ENCODE measurements at places on chromosomes 3 and 15.

GRCh38 chr15:101351736-101352135, 56.7 kb upstream of the SNRPA1 start:
- DNase-seq, result no peak

- no peak for DNase-seq
Observed at GRCh38 chr3:14343338-14344112, 58.9 kb upstream of the SLC6A6 start.

GRCh38 chr3:191750618-191751017, 289.7 kb downstream of the PYDC2 start:
- DNase-seq, result no peak

- no peak for DNase-seq
Observed at GRCh38 chr3:186333256-186333655, 28.8 kb downstream of the DGKG start.

- no peak for DNase-seq
Observed at GRCh38 chr3:34724916-34725499, 914.3 kb upstream of the ARPP21 start.

DNA sequence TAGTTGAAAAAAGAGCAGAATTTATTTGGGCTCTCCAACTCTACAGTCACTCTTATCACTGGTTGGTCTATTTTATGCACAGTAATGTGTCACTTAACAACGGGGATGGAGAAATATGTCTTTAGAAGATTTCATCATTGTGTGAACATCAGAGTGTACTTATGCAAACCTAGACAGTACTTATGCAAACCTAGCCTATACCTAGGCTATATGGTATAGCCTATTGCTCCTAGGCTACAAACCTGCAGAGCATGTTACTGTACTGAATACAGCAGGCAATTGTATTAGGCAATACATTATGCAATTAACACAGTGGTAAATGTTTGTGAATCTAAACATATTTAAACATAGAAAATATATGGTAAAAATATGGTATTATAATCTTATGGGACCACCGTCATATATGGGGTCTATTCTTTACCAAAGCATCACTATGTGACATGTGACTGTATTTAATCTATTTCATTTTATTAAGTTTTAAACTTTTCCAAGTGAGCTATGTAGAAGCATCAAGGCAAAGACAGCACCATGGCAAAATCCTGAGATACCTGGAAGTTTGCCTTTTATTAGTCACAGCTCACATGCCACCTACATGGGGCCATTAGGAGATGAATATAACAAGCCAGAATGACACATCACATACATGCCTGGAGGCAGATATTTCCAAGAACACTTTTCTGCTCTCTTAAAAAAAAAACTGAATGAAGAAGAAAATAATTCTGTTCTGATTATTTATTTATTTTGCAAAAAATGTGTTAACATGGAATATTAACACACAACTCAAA, 537.4 kb downstream of the TUSC7 start:
- no peak for DNase-seq

- no peak for DNase-seq
Observed at GRCh38 chr3:196097373-196098154, 15.7 kb upstream of the TFRC start.

- peak; percentile 63 for DNase-seq
Observed at GRCh38 chr3:196219194-196219969, 3.0 kb downstream of the SLC51A start.

- DNase-seq, result no peak
Observed at GRCh38 chr15:65041787-65042186, 3.4 kb upstream of the SLC51B start.

DNA sequence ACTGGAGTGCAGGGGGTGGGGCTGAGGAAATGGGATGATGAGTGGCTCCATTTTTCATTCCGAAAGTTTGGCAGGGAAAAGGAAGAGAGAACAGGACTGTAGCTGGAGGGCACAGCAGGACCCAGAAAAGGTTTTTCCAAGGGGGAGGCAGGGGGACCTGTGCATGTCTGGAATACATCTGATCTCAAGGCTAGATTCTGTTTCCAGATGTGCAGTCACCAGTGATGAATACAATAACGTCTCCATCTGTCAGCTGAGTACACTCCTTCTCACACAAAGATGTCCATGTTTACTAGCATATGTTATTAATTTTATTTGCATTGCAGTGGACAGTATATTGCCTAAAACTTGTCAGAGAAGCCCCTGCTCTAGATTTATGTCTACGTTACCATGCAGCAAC, 39.9 kb upstream of the PRTG start:
- no peak for DNase-seq

DNA sequence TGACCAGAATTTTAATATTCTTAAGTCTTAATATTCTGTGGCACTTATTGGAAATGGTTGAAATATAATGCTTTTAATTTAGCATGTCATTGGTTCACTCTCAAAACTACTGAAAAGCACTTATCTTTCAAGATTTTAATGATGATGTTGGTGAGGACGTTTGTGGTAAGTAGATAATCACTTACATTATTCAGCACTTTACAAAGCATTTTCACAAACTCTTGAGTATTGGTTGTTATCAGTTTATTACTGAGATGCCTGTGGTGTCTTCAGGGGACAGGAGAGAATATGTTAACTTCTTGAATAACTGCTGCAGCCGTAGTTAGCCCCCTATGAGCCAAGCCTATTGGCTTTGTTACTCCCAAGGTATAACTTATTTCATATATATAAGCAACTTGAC, 15.2 kb downstream of the TGFBR2 start:
- no peak for DNase-seq

- no peak for DNase-seq
Observed at GRCh38 chr15:68028137-68028887, 25.8 kb upstream of the PIAS1 start.

DNA sequence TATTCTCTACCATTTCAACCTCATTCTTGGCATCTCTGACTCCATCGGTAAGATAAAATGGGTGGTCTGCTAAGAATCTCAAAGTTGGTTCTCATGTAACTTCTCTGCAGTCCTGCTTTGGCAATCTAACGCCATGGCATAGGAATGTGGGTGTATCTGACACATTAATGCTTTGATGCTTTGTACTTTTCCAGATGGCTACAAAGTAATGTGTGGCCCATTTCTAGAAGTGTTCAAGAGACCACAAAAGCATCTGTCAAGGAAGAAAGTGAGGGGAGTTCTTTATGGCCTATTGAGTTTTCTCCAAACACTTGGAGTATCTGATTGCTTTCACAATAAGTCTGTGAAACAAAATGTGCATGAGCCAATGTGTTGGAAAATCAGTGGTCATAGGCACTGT, 339.9 kb upstream of the TGFBR2 start:
- no peak for DNase-seq

GRCh38 chr3:50345586-50346234, at the start of gene ZMYND10:
TSS of gene ZMYND10 (minus strand) at chr3:50345732. CDS start at chr3:50345579, 153 bp downstream.
- DNase-seq, result no peak

DNA sequence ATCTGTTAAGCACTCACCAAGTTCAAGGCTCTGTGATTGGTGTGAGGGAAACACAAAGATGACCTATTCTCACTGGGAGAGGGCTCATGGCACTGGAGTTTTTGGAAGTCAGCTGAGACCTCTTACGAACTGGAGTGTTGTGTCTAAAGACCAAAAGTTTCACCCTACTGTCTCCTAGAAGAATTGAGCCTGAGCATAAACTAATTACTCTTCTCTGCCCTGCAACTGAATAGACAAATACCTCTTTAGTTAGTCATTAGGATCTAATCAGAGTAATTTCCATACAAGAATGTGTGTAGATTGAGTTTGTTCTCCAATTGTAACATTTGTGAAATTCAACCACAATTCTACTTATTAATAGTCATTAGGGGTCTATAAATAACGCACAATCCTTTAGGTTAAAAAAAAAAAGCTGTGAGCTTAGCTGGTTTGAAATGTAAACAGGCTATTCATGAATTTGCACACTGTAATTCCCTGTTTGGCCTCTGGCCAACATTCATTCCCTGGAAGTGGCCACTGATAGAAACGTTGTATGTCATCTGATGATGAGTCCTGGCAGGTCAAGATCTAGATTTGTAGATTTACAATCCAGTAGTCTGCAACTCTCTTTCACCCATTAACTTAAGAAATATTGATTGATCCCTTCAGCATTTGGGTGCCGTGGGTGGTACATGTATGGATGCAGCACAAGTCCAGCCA, 76.8 kb upstream of the SOX14 start:
- no peak for DNase-seq

- DNase-seq, result no peak
Observed at GRCh38 chr3:102484-102883, 94.1 kb upstream of the CHL1 start.

- DNase-seq, result no peak
Observed at GRCh38 chr3:42166662-42167300, 75.6 kb downstream of the TRAK1 start.

- DNase-seq, result peak; percentile 46
Observed at GRCh38 chr3:177776661-177777101, 579.4 kb upstream of the TBL1XR1 start.

GRCh38 chr3:51434746-51435327, 43.8 kb downstream of the RBM15B start:
- DNase-seq, result peak; percentile 23

GRCh38 chr15:63905131-63905530, 71.4 kb upstream of the HERC1 start:
- no peak for DNase-seq

Data from NCI-H1092 (cell line).